ENCODE measurements at places on chromosomes 6 and 20.
A peak's percentile ranks its signal among the peaks of the same experiment; 100 is the strongest.

DNA sequence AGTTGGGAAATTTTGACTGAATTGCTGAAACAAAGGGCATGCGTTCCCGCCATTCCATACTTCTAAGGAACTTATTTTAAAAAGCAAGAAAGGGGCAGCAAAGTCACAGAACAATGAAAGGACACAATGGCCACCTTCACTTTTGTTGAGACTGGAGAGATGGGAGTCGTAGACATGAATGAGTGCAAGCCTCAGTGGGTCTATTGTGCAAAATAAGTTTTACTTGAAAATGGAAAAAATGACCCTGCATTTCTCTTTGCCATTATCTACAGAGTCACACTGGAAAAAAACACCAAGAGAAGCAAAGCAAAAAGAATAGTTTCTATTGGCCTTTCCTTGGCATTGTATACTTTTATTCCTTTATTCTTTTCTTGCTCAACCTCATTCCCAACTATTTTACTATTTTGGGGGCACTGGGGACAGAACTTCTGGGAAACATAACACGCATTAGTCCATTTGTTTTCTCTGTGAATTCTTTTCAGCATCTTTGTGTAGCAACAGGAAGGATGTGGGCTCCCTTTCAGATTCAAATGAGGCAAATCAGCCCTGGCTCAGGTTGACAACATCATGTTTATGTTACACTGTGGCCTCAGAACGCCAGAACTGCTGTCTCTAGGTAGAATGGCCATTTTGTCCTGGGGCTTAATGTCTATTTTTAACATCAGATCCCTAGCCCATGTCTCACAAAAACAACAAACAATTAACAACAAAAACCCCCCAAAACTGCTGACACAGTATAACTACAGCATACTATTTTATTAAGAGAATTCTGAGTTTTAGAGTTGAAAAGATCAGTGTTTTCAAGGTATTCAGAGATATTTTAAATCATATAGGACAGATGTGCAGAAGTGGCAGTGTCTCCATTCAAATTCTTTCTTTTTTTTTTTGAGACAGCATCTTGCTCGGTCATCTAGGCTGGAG, 122.2 kb downstream of the FYN start:
- DNase-seq, result peak; percentile 47

DNA sequence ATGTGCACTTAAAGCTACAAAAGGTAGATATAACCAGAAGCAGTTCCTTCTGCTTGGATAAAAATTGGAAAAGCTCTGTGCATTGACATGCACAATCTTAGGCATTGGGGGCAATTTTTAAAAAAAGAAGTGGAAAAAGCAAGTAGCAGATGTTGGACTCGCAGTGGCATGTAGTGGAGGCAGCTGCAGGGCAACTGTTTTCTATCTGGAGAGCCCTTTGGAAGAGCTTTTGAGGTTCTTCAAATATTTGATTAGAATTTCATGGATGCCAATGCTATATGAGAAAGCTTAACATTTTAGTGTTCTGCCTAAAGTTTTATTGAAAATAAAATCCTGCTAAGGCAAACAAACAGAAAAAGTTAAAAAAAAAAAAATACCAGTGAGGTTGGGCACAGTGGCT, 388.3 kb upstream of the RNF217 start:
- no peak for DNase-seq

DNA sequence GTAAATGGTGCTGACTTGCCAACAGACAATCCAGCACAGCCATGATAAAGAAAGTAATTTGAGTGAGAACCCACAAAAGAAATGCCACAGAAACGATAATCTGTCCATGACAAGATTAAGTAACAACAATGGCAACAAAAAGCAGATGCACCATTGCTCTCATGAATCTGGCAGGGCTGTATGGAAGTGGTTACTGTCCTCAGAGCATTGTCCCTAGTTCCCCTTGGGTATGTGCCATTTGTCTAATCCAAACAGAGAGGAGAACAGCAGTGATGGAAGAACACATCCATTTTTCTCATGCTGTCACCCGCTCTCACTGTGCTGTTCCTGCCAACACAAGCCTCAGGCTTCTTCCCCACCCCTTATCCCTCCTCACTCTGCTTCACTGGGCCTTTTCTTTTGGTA, 65.8 kb downstream of the REV3L start:
- DNase-seq, result no peak

DNA sequence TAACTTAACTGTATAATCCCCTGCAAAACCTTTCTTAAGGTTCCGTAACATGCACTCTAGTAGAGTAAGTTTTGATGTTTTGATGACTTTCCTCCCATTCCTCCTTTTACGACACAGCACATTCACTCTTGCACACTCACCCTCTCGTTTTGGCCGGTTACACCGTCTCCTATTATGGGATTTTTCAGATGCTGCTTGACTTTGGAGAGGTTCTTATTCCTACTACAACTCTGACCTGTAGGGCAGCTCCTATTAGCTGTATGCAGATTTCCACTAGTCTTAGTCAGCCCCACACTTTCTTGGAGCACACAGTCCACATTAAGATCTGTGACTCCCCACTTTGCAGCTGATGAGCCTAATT, 223.7 kb upstream of the SYNCRIP start:
- no peak for DNase-seq

DNA sequence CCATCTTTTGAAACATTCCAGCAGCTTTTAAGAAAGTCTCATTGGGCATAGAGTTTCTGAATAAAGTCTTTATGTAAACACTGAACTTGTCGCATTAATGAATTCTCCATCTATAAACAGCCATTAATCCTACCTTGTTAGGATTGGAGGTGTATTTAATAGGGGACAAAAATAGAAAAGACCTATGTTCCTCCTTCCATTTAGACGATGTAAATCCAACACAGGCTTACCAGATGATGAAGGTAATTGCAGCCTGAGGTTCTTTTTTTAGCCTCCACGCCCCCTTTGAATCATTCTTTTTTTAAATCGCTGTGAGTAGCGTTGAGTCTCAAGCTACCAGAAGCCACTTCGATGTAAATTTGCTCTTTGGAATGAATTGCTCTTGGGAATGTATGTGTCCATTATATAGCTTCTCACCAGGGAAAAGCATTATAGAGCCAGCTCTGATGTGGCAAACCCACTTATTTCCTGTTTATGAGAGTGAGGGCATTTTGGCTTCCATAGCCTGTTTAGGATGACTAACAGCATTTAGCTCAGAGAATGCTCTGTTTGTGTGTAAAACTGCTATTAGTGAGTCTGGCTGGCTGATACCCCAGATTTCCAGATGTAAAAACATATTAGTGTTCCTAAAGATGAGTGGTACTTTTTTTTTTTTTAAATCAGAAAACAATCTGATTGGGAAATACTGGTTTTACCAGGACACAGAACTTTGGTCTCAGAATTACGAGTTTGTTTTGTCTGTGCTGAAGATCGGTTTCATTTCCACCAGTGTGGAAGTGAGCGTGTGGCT, 74.9 kb upstream of the CLDN20 start:
- DNase-seq, result no peak

DNA sequence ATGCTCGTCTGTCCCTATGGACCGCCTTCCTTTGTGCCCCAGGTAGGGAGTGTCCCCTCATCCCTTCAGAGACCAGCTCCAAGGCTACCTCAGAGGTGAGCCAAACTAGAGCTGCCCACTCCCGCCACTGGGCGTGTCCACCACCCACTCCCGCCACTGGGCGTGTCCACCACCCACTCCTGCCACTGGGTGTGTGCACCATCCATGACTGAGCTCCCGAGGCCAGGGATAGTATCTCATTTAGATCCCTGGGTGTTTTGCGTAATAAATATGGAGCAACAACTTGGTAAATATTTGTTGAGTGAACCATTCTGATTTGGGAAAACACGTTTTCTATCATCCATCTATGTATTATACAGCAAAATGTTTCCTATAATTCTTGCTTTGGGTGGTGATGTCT, 68.8 kb downstream of the ZBTB2 start:
- no peak for DNase-seq

DNA sequence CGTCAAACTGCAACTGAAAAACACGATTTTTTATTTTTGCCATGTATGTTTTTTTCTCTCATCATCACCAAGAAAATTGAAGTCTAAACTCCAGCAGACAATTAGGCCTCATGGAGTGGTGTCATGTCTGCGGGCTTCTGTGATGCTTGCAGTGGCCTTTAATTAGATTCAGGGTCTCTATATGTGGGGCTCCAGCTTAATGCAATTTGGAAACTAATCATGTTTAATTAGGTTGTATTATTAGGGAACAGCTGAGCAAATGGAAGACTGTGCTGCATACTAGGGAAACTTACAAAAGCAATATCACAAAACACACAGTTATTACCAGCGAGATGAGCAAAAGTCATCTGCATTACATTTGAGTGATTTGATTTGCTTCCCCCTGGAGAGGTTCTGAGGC, 132.9 kb upstream of the PMEPA1 start:
- no peak for DNase-seq

- no peak for DNase-seq
Measured at GRCh38 chr6:117548797-117549301, 53.5 kb downstream of the GOPC start.

GRCh38 chr6:125144822-125145221, 8.8 kb upstream of the TPD52L1 start:
- no peak for DNase-seq

GRCh38 chr6:69796073-69796641, 653 bp downstream of the LMBRD1 start:
- peak; percentile 10 for DNase-seq

DNA sequence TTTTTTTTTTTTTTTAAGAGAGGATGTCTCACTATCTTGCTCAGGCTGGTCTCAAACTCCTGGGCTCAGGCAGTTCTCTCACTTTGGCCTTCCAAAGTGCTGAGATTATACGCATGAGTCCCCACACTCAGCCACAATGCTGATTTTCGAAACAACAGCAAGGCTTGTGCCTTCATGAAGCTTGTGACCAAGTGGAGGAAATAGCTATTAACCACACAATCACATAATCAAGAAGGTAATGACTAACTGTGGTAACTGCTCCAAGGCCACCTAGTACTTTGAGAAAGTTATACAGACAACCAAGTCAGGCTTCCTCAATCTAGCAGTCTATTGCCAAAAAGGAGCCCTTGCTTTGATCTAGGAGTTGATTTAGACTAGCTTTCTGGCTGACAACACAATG, 46.3 kb downstream of the SOD2 start:
- no peak for DNase-seq

DNA sequence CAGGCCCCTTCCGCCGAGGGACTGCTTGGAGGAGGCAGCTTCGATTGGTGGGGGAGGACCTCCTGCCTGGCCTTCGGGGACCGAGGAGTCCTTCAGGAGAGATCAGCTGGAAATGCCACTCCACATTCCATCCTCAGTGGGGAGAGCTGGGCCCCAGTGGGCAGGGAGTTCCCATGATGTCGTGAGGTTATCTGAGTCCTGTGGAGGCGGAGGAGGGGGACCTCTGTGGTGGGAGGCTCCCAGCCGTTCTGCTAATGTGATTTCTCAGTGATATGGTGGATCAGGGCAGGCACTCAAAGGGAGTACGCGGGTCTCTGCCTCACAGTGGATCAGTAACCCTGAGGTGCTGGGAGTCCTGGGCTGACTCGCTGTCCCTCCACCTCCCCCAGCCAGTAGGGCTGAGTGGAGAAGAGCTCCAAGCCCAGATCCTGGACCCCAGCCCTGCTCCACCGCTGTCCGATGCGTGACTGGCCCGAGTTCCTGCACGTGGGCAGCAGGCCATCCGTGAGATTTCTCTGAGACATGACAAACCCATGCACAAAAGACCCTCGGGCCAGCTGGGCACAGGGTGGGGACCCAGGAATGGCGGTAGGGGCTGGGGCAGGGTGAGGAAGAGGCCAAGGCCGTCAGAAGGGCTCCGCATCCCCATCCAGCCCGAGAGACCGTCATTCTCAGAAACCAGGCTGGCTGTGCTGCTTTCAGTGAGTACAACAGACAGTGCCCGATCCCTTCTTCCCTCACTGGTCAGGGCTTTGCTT, 195.8 kb downstream of the TAF4 start:
- no peak for DNase-seq

DNA sequence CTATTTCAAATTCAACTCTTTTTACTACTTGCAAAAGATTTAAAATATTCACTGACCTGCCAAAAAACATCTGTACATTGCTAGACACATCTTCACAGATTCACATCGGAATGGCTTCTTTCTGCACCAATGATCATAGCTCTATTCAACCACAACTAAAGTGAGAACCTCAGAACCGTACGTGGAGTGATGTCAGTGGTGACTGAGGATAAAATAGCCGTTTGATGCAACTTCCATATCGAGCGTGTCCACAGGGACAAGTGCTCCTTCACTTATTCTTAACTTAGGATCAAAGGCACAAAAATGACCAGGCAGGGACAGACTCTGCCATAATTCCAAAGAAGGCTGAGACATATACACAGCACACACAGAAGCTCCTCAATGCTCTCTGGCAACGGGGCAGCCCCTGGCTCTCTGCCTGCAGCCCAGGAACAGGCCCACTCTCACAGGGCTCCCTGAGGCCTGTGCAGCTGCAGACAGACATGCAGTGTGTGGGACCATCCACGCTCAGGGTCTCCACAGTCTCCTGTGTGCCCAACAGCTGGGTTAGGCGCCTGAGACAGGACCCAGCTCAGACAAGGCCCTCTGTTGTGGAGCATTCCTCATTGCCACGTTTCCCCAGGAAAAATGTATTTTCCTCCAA, 22.8 kb downstream of the FYN start:
- DNase-seq, result no peak

GRCh38 chr6:110529355-110529754, 52.9 kb upstream of the SLC22A16 start:
- no peak for DNase-seq

DNA sequence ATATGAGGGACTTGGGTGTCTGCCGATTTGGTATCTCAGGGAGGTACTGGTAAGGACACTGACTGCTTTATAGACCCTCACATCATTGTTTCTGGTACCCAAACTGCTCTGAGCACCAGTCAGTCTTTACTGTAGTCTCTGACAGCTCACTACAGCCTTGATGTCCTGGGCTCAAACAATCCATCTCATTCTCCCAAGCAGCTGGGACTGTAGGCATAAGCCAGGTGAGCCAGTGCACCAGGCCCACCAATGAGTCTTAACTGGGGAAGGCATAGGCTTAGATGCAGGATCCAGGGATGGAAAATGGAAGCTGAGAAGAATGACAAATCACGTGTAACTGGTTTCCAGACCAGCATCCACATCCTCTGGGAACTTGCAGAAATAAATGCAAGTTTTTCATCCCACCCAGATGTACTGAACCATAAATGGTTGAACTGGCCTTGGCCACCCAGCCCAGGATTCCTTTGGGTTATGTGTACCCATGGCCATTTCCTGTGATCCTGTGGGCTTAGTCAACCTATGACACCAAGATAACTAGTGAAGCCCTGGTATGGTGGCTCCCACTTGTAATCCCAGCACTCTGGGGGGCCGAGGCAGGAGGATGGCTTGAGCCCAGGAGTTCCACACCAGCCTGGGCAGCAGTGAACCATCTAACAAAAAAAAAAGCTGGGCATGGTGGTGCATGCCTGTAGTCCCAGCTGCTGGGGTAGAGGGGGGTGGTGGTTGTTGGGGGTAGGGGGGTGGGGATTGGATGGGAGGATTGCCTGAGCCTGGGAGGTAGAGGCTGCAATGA, 5.8 kb downstream of the TUBB start:
- no peak for DNase-seq
